Activated CD4-positive, alpha-beta T cell treated with anti-CD3 and anti-CD28 coated beads for 4 hours (primary cell): ENCODE measurements at places on chromosomes 1 and 21.

DNA sequence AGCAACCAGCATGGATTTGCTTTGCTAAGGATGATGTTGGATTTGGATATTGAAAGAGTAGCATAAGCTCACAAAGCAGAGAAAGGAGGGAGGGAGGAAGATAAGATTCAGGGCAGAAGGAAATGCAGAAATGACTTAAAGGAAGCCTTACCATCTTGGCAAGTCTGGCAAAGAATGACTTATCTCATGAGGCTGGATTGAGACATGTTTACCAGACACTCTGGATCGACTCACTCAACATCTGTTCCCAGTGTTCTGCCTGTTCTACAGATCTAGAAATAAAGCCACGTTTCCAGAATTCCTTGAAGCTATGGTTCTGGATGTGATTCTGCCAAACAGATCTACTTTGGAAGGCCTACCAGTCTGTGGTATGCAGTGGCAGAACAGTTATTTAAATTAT lies 38.8 kb upstream of the CTBS start:
- DNase-seq = no peak

- no peak for DNase-seq
Observed at GRCh38 chr1:36859926-36860325, 174.4 kb downstream of the GRIK3 start.

DNA sequence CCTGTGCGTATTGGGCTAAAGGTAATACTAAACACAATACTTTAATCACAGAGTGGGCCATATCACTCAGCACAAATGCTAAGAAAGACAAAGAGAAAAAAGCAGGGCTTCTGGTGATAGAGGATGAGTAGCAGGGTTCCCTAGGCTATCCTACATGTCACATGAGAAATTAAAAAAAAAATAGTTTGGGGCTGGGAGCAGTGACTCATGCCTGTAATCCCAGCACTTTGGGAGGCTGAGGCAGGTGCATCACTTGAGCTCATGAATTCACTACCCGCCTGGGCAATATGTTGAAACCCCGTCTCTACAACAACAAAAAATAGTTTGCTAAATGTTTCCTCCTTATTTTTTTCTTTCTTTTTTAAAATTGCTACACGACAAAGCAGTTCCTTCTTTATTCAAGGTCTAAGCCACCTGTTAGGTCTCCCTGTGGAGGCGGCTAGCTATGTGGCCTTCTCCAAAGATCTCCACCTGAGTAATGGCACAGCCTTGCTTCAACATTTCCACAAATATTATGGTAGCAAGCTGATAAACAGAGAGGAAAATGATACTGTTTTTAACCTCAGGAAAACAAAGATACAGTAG lies 1.5 kb downstream of the ENSA start:
- no peak for DNase-seq

DNA sequence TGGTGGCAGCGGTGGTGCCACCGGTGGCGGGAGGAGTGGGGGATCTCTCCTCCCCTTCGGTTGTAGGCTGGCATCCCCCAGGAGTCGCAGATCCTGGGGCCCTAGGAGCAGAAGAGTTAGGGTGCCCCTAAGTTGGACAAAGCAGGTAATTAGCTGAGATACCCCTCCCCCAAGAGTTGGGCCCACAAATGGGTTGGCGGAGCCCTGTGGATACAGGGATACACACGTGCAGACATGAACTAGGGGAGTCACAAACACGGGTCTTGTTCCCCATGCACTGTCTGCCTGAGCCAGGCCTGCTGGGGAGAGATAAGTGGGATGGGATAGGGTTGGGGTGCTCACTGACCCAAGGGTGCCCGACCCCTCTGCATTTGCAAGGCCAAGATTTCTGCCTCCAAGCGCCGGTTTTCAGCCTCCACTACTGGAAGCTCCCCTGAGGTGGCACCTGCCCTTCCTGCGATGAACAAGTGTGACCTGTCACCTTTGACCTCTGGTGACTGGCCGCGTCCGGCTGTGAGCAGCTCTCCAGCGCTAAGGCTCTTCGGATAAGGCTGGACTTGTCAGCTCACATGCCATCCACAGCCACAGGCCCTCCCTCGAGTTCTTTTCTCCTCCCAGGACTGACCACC lies 1.8 kb downstream of the CCDC17 start:
- DNase-seq = no peak

DNA sequence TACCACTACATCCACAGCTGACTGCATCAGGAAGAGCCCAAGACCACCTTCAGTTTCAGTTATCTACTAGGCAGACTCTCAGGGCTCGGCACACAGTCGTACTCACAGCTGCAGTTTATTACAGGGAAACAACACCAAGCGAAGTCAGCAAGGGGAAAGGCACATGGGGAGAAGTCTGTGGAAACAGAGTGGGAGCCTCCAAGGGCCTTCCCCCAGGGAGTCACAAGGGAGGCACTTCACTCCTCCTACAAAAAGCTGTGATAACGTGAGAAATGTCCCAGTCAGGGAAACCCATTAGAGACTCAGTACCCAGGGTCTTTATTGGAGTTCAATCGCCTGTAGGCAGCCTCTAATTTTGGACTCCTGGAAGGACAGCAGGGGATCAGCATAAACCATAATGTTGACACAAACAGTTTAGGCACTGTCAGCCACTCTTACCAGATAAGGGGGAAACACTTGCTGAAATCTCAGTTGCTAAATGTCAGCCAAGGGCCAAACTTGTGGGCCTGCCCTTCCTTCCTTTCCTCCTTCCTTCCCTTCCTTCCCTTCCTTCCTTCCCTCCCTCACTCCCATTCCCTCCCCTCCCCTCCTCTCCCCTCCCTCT lies 444.0 kb downstream of the SMYD3 start:
- no peak for DNase-seq

DNA sequence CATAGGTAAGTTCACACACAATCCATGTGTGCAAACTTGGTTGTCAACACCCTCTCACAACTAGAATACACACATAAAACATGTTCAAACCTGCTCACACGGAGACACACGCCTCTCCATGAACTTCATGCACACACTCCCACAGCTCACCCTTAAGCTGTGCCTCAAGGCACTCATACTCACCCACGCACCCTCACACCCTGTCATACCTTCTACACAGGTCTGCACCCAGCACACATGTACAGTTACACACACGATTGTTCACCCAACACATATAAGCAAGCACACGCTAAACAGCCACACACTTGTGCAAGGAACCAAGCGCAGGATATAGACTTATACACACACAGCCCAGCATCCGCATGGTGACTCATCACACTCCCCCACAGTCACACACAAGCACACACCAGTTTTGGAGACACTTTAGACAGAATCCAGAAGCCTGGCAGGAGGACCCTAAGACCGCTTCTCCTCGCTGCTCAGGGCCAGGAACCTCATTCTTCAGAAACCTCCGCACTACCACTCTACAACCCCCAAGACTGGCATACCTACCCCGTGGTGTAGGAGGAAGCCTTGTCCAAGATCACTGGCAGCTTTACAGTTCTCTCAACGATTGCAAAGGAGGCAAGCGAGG lies 58.7 kb upstream of the ZC3H12A start:
- DNase-seq = no peak

GRCh38 chr1:93348104-93348728 lies 2.5 kb downstream of the DR1 start:
- no peak for DNase-seq

DNA sequence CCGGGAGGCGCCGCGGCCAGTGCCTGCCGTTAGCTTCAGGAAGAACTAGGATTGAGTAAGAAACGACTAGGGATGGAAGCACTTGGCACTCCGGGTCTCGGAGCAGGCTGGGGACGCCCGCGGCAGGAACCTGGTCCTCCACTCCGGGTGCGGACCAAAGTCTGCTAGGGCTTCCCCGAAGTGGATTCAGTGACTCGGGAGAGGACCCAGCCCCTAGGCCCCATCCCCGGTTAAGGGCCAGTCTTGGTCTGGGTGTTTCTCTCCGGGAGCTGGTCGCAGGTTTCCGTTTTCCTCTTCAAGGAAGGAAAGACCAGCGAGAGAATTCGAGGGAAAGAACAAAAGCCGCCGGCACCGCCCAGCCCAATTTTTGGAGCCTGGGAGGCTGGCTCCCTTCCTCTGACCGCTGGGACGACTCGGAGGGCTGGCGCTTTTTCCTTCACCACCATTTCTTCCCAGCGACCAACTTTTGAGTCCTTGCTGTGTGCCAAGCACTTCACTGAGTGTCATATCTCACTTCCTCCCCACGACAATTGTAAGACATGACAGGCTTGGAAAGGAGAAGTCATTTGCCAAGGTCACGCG lies 16.8 kb upstream of the STMN1 start:
- peak; percentile 12 for DNase-seq

DNA sequence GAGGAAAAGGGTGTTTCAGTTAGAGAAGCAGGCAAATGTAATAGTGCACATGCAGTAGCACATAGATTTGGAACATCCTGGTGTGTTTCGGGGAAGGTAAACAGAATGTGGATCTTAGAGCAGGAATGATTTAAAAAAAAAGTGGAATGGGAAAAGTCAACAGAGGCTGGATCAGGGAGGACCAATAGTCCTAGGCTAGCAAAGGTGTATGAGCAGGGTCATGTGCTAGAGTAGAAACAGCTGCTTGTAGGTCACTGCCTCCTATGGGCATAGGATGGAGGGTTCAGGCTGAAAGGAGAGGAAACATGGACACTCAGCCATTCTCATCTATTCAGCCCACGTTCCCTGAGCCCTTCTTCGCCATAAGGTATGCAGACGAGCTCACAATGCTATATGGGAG lies 3.7 kb upstream of the KPNA6 start:
- DNase-seq = no peak

- no peak for DNase-seq
Observed at GRCh38 chr1:156947818-156948525, 27.5 kb downstream of the LRRC71 start.

- DNase-seq = no peak
Observed at GRCh38 chr21:46205166-46205565, 20.9 kb upstream of the SPATC1L start.

DNA sequence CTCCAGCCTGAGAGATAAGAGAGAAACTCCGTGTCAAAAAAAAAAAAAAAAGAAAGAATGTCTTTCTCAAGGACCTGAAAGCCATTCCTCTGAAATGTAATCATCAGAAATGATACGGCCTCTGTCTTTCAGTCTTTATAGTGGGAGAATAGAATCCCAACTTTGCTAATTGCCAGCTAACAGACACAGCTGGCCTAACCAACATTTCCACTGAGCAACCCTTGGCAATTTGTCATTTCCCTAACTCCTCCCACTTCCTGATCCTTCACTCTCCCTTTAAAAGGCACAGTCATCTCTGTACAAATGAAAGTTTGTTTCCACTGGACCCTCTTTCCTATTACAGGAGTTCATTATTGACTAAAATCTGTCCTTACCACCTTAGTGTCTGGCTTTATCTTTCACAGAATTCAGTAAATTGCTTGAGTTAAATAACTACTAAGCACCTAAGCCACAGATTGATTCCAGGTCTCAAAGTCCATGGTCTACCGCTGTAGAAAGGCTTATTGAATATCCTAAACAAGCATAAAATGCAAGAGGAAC lies 4.3 kb upstream of the CBR1 start:
- no peak for DNase-seq

GRCh38 chr1:61259379-61260148 lies 177.2 kb downstream of the NFIA start:
- no peak for DNase-seq

DNA sequence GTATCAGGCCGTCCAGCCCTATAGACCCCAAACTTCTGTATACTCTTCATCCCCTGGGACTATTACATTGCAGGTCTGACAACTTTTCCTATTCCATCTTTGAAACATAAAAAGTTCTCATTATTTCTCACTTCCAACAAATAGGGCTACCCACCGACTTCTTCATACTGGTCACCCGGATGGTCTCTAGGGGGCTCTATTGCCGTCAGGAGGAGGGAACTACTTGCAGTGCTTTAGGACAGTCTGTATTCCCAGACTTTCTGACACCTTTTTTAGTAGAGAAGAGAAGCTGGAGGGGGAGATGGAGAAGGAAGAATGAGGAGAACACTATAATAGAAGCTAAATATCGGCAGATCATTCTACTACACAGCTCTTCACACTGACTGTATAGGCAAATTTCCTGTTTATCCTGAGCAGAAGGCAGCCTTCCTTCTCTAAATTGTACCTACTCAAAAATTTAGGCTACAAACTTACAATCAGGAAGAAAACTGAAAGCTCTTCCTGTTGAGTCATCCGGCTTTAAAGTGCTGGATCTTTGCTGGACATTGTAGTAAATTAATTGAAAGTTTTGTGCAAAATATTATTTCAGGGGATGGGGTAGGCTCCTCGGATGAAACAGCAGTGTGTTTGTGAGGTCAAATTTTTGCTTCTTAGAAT lies 54.6 kb downstream of the CDC7 start:
- no peak for DNase-seq

GRCh38 chr1:63010913-63011660 lies 227.2 kb downstream of the ATG4C start:
- DNase-seq = no peak

DNA sequence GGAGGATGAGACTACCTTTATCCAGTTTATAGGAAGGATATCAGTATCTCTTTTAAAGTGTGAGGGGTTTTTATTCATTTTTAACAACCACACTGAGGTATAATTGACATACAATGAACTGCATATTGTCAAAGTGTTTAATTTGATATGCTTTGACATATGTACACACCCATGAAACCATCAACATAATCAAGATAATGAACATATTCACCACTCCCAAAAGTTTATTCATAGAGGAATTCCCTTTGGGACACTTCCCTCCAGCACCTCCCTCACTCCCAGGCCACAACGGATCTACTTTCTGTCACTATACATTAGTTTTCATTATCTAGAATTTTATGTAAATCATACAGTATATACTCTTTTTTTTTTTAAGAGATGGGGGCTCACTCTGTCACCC lies 63.4 kb upstream of the MCOLN3 start:
- no peak for DNase-seq

DNA sequence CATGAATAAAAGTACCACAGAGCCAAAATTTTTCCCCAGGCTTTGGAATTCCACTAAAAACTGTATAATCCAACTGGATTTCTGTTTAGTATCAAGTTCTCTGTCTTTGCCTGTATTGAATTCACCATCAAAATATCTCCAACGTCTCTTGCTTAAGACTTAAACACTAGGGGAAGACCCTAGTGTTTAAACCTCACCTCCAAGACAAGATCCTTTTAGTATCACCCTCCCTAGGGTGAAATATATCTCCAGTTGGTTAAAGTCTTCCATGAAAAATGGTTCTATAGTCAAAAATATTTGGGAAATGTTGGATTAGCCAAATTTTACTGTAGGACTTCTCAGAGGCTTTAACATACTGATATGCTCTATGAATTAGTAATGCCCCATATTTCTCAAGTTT lies 8.1 kb upstream of the XCL1 start:
- DNase-seq = no peak

- no peak for DNase-seq
Observed at GRCh38 chr1:182391028-182391361, 595 bp downstream of the GLUL start.

DNA sequence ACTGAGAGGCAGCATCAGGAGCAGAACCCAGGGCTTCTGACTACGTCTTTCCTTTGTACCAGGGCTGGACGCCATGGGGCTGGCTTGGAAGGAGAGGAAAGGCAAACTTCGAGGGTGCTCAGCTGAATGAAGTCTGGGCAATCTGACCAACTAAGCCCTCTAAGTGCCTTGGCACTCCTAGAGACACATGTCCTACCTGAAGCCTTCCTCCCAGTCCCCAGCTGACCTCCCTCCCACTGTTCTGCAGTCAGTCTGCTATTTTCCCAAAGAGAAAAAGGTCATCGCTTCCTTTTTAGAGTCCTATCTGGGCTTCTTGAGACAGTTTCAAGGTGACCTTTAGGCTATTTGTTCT lies 5.2 kb downstream of the SLC9A1 start:
- DNase-seq = no peak
